CD4-positive, alpha-beta T cell treated with Interleukin-4 for 4 hours (primary cell): ENCODE measurements at places on chromosomes 2 and 18.

- DNase-seq, result peak; percentile 17
Observed at GRCh38 chr2:178482437-178482836, 2.2 kb downstream of the PLEKHA3 start.

GRCh38 chr2:185130685-185131084 lies 532.4 kb downstream of the ZNF804A start:
- no peak for DNase-seq

DNA sequence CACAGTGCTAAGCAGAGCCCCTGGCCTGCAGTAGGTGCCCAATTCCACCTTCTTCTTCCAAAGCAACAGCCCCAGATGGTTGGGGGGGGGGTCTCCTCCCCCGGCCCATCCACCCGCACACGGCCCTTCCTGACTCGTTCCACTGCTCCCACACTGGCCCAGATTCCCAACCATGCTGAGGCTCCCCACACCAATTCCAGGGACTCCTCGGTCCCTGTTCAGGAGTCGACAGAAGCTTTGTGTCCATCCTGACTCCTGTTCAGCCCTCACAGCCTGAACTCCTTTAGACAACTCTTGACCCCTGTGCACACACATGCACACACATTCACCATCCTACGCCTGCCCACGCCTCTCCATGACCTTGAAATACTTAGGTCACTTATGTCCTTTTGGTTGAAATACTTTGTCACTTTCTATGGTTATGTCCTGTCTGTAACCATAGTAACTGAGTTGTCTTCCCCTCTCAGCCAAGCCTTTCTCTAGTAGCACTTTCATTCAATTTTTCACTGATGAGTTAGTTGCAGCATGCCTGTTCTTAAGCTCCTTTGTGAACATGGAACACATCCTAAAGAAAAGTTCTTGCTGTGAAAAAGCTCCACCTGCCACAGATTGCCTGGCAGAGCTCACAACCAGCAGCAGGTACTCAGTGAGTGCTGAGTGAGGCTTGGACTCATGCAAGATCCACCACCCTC lies 225.8 kb downstream of the SEPTIN10 start:
- DNase-seq, result no peak

DNA sequence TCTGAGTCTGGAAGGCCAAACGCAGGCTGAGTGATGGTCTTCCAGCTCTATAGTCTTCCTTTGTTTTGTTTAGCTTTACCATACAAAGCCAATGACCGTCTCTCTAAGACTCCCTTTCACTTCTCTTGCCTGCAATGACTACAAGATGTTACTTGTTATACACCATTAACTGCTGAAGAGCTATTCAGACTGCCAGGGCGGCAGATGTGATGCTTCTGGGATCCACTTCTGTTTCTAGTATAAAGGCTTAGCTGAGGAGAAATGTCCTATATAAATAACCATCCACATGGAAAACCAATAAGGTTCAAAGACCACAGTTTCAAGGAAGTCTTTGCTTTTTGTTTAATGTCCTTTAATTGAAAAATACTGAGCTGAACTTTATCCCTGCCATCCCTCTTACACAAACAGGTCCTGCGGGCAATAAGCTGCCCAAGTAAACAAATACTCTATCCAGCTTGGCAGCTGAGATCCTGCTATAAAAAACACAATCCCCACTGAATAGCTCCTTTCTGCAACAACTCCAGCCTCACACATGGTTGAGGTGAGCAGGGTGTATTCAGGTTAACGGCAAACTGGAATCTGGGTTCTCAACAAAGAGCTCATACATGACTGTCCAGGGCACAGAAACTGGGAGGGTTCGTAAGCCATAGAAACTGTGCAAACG lies 124.6 kb downstream of the VIT start:
- no peak for DNase-seq

- no peak for DNase-seq
Observed at GRCh38 chr2:221563270-221563985, 8.7 kb downstream of the EPHA4 start.

DNA sequence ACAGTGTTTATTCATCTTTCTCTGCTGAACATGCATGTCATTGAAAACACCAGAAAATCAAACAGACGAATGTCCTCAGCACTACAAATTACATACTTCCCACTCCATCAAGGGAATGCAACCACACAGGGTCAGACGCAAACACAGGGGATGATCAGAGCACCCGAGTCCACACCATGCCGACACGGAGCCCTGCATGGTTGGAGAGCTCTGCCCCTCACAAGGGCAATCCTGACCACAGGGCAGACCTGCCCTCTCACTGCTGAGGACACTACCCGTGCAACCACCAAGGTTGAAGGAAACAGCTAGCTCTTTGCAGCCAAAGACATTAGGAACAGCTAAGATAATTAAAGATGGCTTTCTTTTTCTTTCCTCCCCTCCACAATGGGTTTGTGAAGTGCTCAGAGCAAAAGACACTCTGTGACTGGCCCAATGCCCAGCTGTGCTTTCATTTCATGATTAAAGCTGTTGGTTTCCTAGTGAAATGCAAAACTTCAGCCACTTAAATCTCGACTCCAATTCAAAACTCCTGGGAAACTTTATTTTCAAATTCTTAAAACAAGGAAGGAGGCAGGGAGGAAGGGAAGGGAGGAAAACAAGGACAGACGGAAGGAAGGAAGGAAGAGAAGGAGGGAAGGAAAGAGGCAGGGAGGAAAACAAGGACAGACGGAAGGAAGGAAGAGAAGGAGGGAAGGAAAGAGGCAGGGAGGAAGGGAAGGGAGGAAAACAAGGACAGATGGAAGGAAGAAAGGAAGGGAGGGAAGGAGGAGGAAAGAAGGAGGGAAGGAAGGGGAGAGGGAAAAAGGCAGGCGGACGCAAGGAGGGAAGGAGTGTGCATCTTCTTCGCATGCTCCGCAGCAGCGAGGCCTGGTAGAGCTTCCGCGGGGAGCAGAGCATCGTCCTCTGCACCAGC lies 65.8 kb downstream of the NDUFA10 start:
- no peak for DNase-seq

DNA sequence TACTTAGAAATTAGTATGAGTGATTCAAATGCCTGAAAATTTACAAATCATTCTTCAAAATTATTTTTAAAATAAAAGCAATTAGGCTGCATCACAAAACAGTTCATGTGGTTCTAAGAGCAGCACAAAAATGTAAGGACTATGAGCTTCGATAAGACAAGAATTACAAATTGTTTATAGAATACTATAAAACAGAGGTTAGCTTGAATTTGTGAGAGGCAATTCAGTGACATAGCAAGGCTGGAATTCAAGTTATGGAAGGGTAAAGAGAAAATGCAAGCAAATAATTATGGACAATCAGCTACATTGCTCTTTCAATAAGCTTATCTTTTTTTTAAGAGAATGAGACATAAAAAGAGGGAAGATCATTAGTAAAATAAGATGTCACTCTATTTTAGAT lies 7.1 kb upstream of the XIRP2 start:
- DNase-seq, result no peak

DNA sequence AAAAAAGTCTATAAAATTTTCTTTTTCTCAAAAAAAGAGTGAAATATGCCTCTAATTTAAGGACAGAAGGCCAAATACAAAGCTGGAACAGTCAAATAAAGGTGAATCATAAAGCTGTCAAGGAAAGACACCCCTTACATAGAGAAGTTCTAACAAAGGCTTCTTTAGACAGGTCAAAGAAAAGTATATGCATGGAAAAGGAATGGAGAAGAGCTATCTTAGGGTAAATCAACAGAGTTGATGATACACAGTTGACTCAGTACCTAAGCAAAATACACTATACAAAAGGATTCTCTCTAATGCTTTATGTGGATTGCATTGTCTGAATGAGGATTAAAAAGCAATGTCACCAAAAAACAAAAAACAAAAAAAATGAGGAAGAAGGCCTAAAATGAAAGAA lies 214.8 kb downstream of the TXNL1 start:
- no peak for DNase-seq

- DNase-seq, result peak; percentile 9
Observed at GRCh38 chr2:23452853-23453420, 68.0 kb downstream of the KLHL29 start.

- no peak for DNase-seq
Observed at GRCh38 chr2:42939411-42940206, 147.2 kb upstream of the HAAO start.

DNA sequence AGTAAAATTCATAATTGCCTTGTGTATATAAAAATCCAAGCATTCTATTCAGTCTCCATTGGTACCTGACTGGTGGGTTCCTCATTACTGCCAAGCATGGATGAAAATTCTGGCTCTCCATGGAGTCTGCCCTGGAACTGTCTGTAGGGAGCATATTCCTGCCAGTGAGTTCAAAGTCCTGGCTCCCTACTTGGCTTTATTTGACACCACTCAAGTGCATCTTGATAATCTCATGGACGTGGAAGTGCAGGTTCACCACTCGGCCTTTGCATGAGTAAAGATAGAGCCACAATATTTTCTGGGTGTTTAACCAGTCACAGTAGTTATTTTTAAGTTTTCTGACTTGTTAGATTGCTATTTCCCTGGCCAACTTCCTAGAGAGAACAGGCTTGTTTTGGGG lies 63.5 kb downstream of the CNTNAP5 start:
- no peak for DNase-seq

DNA sequence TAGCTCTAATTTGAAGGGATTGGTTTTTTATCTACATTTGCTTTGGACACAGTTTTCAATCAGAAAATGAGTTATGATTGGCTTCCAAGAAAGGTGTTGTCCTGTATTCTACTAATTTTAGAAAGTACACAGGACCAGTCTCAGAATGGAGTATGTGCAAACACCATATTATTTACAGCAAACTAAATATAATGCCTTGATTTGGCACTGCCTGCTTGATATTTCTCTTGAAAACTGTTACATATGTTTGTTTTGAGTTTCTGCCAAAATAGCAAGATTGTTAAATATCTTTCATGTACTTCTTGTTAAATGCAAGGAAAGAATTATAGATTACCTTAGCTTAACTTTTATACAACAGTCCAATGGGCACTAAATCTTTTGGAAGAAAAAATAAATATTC lies 694.9 kb downstream of the KCNJ3 start:
- DNase-seq, result no peak

DNA sequence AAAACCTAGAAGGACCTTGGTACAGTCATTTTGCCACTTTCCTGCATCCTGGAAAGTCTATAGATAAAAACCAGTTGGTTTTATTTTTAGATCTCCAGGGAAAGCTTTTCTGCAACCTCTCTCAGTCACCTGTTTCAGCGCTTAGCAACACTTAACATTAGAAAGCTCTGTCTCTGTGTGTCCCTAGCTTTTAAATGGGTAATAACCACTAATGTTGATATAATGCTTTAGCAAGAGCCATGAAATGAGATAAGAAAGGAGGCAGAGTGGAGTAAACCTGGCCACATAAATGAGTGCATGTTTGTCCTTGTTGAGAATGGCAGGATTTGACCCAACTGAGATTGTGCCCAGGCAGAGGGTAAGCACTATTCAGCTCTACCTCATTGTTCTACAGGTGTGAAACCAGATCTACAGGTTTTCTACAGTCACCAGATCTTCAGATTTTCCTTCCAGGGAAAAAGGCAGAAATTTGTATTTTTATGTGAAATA lies 44.8 kb downstream of the MARCHF4 start:
- no peak for DNase-seq

- DNase-seq, result no peak
Observed at GRCh38 chr18:70558371-70558770, 269.5 kb downstream of the SOCS6 start.

- DNase-seq, result no peak
Observed at GRCh38 chr2:74886811-74887210, 52.9 kb downstream of the HK2 start.

DNA sequence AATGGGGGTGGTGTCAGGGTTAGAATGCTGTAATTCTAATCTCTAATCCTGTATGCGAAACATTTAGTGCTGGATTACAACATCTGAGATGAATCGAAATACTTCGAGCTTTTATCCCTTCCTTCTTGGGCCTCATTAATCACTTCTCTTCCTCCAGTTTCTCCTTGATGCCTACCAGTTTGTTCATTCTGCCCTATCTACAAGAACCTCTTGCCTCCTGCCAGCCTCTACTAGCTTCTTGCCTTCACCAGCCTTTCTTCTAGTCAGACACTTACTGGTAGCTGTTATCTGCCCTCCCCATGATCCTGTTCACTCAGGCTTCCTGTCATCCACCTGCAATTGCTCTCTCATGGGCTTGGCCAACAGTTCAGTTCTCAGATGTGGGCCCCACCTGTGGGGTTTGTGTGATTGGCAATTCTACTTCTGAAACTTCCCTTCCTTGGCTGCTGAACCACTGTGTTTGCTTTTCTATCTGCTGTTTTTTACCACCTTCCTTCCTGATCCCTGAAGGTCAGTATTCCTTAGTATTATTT lies 15.4 kb upstream of the FARP2 start:
- DNase-seq, result no peak

DNA sequence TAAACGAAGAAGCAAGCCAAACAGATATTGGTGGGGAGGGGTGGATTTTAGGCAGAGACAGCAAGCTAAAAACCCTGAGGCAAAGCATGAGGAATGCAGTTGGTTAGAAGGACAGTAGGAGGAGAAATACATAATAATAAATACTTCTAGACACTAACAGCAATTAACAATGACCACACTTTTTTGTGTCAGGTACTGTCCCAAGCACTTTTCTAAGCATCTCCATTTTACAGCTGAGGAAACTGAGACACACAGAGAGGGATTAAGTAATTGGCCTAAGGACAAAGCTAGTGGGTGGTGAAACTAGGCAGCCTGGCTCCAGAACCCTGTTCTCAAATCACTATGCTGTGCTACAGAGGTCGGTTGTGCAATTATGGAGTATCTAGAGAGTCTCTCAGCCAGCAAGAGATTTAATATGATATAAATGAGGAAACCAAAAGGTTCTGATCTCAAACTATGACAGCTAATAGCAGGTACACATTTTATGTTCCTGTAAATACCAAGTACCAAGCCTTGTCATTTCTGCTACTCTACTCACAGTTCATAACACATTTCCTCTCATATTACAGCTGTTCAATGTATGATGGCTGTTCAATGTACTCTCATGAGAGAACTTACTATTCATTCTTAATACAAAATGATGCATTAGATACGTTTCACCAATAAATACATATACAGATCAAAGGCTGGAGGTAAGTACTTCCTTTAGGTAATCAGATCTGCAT lies 5.3 kb downstream of the MAP4K3 start:
- DNase-seq, result no peak
